Activated T-cell treated with anti-CD3 and anti-CD28 coated beads, Interleukin-2, amount 50 U/mL, for 72 hours (primary cell): ENCODE measurements at places on chromosomes 4 and X. TPM values are rescaled to one million over a fixed set of nuclear protein-coding genes. Genes with fewer than 3 reads are reported as not detected.

DNA sequence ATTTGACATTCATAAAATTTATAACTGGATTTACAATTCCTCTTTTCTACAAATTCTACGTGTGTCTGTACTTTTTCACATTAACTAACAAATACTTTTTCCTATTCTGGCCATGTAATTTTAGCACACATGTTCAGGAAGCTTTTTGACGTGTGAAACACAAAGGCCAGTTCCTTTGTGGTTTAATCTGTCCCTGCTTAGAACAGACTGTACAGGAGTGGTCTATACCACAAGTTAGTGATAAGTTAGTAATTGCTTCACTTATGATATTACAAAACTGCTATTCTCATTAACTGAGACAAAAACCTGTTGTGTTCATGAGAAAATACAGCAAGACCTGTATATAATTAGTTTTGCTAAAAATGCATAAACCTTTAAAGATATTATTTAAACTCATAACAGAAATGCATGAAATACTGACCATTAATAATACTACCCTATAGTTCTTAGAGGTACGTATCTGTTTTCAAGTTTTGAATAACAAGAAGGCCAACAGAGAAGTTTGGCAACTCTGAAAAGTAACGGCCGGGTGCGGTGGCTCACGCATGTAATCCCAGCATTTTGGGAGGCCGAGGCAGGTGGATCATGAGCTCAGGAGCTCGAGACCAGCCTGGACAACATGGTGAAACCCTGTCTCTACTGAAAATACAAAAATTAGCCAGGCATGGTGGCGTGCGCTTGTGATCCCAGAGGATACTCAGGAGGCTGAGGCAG is 13.7 kb upstream of the AREG start:
- H3K4me1 ChIP-seq: no peaks in the 10 kb centered on the region
- no peak overlapping the region for H3K27ac ChIP-seq
- no peak for DNase-seq
- H3K4me3 ChIP-seq: no peak overlapping the region
- H3K36me3 ChIP-seq: no peaks in the 10 kb centered on the region
- H3K27me3 ChIP-seq: no peaks in the 10 kb centered on the region

DNA sequence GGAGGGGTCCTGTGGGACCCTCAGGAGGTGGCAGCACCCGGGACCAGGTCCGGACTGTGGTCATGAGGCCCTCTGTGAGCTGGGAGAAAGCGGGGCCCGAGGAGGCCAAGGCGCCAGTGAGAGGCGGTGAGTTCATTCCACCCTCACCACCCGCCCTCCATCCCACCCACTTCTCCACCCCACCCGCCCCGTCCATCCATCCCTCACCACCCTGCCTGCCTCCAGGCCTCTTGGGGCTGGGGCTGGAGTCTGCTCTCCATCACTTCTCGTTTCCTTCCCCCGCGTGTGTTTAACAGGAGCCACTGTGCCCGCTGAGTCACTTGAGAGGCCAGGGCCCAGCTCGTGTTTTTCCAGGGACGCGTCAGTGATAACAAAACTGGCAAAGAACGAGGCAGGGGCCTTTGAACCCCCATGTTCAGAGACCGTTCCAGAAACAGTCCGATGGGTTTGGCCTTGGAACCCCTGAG is 6.2 kb downstream of the SH3TC1 start:
- peaks cover 2% of the 10 kb centered on the region for H3K36me3 ChIP-seq
- H3K27me3 ChIP-seq: no peaks in the 10 kb centered on the region
- H3K4me3 ChIP-seq: no peak overlapping the region
- peaks cover 18% of the 10 kb centered on the region for H3K4me1 ChIP-seq

GRCh38 chrX:22163326-22163725 is 109.4 kb upstream of the CBLL2 start:
- no peak overlapping the region for H3K27ac ChIP-seq
- DNase-seq: no peak
- no peaks in the 10 kb centered on the region for H3K4me1 ChIP-seq
- no peaks in the 10 kb centered on the region for H3K36me3 ChIP-seq
- peaks cover 34% of the 10 kb centered on the region for H3K27me3 ChIP-seq

DNA sequence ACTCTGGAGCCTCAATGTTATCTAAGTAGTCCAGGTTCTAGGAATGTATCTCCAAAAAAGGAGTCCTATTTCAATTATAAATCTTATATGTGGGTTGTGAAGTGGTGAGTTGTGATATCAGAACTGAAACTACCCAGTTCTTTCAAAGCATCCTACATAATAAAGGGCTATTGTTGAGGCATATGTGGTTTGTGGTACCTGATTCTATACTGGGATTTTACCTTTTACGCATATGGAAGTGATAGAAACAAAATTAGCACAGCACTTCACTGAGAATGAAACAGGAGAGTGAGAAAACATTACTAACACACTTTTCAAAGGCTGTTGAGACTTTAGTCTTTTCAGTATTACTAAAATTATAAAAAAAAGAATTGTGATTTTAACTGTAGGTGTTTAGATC is 417.7 kb upstream of the GALNT7 start:
- no peak for DNase-seq
- H3K4me1 ChIP-seq: peaks cover 6% of the 10 kb centered on the region
- no peaks in the 10 kb centered on the region for H3K36me3 ChIP-seq
- no peak overlapping the region for H3K27ac ChIP-seq
- no peak overlapping the region for H3K4me3 ChIP-seq
- H3K27me3 ChIP-seq: no peaks in the 10 kb centered on the region

GRCh38 chrX:74419864-74420195 is 1.5 kb upstream of the SLC16A2 start:
- no peak for DNase-seq
- H3K4me3 ChIP-seq: peak overlapping the region; percentile 71
- H3K4me1 ChIP-seq: peaks cover 11% of the 10 kb centered on the region

DNA sequence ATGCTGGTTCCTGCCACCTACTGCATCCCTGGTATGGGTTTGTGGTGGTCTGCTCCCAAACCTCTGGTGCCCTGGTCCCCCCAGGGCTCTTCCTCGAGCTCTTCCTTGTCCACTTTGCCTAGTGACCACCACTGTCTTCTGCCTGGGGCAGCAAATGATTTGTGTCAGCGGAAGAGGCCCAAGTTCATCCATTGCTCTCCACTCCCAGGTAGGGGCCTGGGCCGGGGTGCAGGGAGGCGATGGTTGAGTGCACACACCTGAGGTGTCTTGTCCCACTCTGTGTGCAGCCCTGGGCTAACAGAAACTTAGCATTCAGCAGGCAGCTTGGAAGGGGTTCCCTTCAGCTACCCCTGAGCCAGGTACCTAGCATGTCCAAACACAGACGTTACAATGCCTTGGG is 75.6 kb upstream of the SOX3 start:
- no peaks in the 10 kb centered on the region for H3K4me1 ChIP-seq
- H3K4me3 ChIP-seq: no peak overlapping the region
- H3K27ac ChIP-seq: no peak overlapping the region
- no peaks in the 10 kb centered on the region for H3K36me3 ChIP-seq
- H3K27me3 ChIP-seq: peaks cover 26% of the 10 kb centered on the region

DNA sequence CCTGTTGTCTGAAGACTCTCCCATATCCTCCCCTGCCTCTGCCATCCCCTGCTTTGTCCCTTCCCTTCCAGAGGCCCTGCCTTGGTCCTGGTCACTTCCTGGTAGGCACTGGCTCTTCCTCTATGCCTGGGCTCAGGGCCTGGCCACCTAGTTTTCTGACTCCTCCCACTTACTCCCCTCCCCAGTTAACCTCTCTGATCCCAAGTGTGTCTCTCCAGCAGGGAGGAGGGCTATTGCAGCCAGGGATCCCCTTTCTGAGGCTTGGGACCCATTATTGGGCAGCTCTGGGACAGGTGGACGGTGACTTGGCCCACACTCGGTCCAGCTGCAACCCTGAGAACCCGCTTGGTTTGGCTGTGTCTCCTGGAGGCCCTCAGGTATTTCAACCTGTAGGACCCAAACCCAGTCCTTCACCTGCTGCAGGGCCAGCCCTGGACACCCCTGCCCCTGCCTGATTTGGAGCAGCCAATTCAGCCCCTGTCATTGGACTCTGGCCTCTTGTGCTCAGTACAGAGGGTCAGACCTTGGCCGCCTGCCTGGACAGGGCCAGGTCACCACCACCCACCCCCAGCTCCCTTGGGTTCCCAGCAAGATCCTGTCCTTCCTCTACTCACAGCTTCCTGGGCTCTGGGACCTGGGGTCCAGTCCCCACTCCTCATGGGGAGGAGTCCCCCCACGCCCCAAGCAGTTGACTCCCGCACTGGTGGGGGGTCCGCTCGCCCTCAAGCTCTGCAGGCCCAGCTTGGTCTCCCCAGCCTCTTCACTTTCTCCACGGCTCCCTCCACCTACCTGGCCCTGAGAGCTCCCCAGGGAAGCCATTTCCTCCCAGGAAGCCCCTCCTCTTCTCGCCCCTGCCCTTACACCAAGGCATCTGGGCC is 1.1 kb upstream of the SH3BP2 start:
- H3K4me1 ChIP-seq: peaks cover 51% of the 10 kb centered on the region
- H3K4me3 ChIP-seq: peak overlapping the region; percentile 46
- H3K27ac ChIP-seq: no peak overlapping the region
- no peak for DNase-seq
- H3K36me3 ChIP-seq: no peaks in the 10 kb centered on the region

Gene ABLIM2
- 0.34 TPM for total RNA-seq

Gene REELD1
- total RNA-seq: 0.79 TPM

Gene TGIF2LX
- not detected for total RNA-seq

Gene GLA
- 43.7 TPM for total RNA-seq
